GM20000 (cell line): ENCODE measurements at places on chromosomes 16 and 17.
A peak's percentile ranks its signal among the peaks of the same experiment; 100 is the strongest.

GRCh38 chr17:79650861-79651260 lies 40.0 kb upstream of the RBFOX3 start:
- DNase-seq = no peak

DNA sequence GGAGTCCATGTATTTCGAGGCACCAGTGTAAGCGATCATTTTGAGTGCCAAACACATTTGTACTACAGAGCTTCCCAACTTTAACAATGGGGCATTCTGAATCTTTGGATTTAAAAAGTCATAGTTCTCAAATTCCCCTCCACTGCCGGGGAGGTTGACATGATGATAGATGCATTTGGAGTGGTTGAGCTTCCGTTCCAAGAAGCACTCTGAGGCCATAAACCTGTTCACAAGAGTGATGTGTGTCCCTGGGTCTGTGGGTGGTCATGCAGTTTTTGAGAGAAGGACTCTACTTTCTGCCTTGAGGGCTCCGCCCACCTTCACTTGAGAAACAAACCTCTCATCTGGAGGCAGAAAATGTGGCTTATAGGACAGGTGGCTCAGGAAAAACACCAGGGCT lies 43.7 kb downstream of the IRX5 start:
- no peak for DNase-seq

DNA sequence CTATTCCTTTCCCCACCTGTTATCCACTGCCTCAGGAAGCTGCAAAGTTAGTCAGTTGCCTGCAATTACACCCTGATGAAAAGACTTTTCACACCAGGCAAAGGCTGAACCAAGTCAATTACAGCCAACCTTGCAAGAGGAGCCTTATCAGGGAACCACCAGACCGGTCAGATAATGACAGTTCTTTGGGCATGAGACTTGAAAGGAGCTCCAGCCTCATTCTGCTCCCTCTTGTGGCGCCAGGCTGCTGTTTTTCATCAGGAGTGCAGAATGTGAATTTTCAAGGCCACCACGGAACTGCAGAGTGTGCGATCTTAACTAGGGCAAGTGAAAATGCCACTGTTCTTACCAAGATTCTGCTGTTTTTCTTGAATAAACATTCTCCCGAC lies 22.5 kb downstream of the DNAI2 start:
- peak; percentile 40 for DNase-seq

GRCh38 chr17:82334622-82335394 lies 1.2 kb upstream of the SECTM1 start:
- DNase-seq = no peak

GRCh38 chr17:34990921-34991365 lies 10.6 kb downstream of the LIG3 start:
- no peak for DNase-seq

- no peak for DNase-seq
These were observed 40.1 kb downstream of the TAOK1 start for GRCh38 chr17:29430275-29430674.

- no peak for DNase-seq
These were observed 24.9 kb upstream of the CRYM start for GRCh38 chr16:21302898-21303528.

GRCh38 chr16:65950211-65950610 lies 416.3 kb upstream of the CDH5 start:
- no peak for DNase-seq

- peak; percentile 73 for DNase-seq
These were observed at the start of gene RHBDF1 for GRCh38 chr16:72561-73548. RHBDF1 (minus strand) TSS chr16:72631; CDS start chr16:65015, 7,616 bp downstream.

GRCh38 chr17:49390548-49391324 lies 23.9 kb downstream of the PHB1 start:
- DNase-seq = peak; percentile 49

GRCh38 chr16:65235339-65236177 lies 113.7 kb upstream of the CDH11 start:
- DNase-seq = no peak

DNA sequence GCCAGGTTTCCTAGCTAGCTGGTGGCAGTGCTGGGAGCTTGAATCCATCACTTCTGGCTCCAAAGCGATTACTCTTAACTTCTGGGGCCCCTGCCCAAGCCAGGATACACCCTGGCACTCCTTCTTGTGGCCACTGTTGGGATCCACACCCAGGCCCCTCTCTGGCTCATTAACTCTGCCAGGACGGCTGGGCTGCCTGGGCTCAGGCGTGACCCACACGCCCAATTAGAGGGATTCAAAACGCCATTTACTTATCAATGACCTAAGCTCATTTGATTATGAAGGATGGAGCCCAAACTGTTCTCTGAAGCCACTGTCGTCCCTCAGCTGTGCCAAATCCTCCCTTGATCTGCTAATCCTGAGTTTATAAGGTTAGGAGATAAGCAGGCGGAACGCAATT lies 79.7 kb upstream of the BRD7 start:
- DNase-seq = no peak

DNA sequence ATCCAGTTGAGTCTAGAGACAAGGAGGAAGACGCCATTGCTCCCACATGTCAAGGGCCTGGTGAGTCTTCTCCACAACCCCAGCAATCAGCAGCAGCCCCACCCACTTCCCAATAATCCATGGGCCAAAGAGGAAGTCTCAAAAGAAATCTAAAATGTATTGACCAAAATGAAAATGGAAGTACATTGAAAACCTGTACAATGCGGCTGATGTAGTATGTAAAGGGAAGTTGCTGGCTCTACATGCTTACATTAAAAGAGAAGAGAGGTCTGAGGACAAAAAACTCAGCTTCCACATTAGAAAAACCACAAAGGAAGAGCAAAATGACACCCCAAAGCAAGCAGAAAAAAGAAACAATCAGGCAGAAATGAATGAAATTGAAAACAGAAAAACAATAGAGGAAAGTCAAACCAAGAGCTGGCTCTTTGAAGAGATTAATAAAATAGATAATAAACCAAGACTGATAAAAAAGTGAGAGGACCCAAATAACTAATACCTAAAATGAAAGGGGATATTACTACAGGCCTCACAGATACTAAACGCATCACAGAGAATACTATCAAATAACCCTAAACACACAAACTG lies 100.6 kb upstream of the METRNL start:
- DNase-seq = peak; percentile 80

GRCh38 chr16:82033683-82034300 lies 1.3 kb upstream of the HSD17B2 start:
- no peak for DNase-seq

GRCh38 chr16:81873206-81873605 lies 94.1 kb downstream of the PLCG2 start:
- no peak for DNase-seq

GRCh38 chr17:32275060-32276042 lies 9.7 kb downstream of the RHBDL3 start:
- DNase-seq = no peak

DNA sequence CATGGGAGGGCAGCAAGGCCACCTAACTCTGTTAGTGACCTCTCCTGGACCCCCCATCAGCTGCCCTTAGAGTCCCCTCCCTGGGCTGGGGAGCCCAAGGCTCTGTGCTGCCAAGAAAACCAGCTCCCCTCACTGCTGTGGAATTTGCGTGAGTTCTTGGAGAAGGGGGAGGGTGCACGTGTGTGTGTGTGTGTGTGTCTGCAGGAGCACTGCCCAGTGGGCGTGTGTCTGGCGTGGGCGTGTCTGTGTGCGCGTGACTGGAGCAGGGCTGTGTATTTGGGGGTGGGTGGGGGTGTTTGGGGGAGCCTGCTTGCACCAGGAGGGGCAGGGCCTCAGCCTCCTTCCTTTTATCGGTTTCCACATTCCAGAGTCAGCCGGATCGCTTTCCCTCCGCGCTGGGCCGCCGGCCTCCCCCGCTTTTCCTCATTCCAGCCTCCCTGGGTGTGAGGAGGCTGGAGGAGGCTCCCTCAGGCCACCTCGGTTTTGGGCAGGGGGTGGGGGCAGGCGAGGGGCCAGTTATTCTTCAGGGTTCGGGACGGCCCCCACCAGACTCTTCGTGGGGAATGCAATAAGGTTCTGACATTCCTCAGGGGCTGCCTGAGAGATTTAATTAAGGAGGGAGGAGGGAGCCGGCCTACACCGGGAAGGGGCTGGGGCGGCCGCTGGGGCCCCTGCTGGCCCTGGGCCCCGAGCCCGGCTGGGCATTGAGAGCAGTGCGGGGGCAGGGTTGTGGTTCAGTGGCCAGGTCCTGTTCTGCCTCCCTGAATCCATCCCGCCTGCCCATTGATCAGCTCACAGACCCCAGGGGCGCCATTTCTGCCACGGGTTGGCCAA lies 2.5 kb downstream of the VASN start:
- DNase-seq = no peak

DNA sequence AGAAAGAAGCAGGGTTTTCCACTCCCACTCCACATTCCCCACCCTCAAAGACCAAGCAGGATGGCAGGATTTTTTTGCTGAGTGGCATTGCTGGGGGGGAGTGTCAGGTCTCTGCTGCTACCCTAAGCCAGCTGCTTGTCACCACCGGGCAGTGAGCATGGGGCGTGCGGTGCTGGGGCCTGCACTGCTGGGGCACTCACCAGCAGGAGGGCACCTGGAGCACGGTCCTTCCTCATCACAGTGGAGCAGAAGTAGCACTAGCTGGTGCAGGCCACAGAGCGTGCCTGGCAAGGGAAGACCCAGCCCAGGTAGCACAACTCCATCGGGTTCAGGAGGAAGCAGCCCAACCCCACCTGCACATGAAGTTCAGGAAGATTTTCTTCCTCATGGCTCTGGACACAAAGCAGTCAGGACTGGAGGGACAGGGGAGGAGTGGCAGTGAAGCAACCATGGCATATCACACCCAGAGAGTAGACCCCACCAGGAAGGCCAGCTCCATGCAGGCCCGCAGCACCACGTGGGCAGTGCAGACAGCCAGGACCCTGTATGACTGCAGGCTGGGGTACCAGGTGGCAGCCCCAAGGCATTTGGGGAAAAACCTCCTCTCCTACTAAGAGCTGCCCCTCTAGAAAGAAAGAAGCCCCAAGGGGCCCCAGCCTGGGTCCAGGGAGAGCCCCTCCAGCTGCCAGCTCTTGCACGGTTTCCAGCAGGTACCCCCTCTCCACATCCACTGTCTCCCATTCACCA lies 16.7 kb upstream of the MYO18A start:
- no peak for DNase-seq

DNA sequence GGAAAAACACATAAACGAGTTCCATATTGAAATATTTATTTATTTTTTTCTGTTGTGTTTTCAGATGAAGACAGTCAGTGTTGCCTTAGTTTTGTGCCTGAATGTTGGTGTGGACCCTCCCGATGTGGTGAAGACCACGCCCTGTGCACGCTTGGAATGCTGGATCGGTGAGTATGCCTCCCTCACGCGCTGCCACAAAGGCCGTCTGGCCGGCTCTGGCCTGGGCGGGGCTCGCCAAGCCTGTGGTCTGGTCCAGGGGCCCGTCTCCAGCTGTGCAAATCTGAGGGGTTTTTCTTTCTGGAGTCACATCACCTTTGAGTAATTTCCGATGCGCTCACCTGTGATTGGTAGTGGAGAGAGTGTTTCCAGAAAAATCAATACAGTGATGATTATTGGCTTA lies 81.0 kb downstream of the RPTOR start:
- no peak for DNase-seq

DNA sequence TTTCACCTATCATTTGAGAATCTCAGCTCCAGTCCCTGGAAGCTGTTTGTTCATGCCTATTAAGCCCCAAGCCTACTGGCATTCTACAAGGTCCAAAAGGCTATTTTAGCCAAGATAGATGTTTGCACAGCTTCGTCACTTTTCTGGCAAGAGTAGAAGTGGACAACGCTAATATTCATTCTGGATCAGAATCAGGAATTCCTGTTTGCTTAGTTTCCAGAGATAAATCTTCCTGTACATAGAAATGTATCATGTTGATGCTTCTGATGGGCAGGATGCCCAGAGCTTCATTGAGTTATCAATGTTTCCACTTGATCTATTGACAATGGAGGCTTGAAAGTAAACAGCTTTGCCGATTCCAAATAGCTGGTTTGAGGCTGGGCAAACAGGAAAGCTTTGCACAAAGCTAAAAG lies 260.7 kb upstream of the CA10 start:
- no peak for DNase-seq

- no peak for DNase-seq
These were observed 5.1 kb downstream of the PHAF1 start for GRCh38 chr16:67114793-67115192.

GRCh38 chr17:42653179-42654124 lies 5.6 kb upstream of the TUBG2 start:
- DNase-seq = no peak

DNA sequence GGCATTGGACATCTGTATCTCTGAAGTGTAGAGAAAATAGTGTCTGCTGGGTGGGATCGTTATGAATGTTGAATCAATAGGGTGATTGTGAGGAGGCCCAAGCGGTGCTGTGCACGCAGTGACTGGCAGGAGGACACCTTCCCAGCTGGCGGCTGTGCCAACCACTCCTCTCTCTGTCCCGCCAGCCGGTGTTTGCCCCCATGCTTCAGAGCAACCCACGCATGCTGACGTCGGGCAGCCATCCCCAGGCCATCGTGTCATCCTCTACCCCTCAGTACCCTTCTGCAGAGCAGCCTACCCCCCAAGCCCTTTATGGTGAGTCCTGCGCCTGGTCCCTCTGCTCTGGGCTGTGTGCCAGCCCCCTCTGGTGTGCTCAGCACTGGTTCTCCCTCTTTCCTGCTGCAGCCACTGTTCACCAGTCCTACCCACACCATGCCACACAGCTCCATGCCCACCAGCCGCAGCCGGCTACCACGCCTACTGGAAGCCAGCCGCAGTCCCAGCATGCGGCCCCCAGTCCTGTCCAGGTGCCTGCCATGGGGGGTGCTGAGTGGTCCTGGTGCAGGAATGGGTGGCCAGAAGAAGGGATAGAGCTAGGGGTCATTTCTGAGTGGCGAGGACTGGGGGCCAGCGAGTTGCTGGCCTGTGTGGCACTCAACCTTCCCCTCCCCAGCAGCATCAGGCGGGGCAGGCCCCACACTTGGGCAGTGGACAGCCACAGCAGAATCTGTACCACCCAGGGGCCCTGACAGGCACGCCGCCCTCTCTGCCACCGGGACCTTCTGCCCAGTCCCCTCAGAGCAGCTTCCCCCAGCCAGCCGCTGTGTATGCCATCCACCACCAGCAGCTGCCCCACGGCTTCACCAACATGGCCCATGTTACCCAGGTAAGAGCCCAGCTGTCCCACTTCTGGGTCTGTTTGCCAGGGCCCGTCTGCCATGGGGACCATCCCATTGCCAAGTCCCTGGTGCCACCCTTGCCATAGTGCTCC lies 11.0 kb downstream of the TUFM start:
- DNase-seq = peak; percentile 9

DNA sequence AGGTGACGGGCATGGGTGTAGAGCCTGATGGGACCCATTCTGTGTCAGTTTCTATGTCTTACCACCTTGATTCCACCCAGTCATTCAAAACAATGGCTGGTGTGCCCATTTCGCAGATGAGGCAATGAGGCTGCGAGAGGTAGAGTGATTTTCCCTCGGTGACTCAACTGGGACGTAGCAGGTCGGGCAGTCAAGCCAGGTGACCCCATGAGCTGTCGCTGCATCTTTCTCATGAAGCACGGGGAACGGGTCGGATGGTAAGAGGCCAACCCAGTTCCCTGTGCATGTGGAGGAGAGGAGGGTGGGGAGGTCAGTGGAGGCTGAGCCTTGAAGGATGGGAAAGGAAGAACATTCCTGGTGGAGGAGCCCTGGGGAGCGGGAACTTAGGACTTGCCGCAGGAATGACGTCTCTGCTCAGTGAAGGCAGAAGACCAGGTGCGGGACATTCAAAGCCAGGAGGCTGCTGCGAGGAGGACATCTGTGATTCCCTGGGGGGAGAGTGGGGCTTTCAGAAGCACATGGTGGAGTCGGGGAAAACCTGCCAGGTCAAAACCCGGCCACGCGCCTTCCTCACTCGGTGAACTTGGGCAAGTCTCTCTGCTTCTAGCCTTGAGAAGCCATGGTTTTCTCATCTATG lies 1.1 kb downstream of the IL21R start:
- DNase-seq = no peak
